NCI-H1417 treated with DMSO at 0.1 percent for 48 hours (cell line): ENCODE measurements at places on chromosomes 6 and 20.

DNA sequence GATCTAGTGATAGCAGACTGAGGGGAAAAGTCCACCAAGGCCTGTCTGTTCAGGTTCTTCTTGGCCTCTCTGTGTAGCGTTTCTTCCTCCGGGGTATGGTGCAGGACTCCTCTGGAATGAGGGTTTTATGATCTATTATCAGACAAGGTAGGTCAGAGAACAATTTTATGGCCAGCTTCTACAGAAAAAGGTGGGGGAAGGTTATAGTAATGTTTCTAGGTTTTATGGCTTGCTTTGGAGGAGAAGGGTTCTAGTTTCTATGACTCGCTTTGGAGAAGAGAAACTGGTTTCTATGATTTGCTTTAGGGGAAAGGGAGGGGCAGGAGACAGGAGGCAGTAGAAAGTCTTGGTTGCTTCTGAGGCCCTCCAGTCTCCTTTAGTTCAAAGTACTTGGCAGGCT lies 144.8 kb upstream of the LAMA2 start:
- no peak for DNase-seq

DNA sequence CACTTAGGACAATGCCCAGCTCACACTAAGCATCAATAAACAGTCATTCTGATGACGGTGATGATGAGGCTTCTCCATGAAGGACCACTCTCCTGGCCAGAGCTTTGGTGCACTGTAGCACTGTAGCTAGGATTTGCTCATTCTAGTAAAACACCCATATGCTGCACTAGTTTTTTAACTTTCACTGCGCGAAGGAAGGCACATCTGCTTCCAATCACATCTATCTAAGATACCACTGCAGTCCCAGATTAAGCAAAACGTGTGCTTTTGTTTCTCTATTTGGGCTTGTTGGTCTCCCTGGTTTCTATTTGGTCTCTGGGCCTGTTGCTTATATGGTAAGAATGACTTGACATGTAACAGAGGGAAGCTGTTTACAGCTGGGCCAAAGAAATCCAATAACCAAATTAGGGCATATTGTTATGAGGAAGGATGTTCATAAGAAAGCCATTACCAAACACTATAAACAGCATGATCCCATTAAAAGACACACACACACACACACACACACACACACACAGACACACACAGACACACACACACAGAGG lies 62.4 kb downstream of the FAM229B start:
- DNase-seq = no peak

GRCh38 chr6:62775427-62776022 lies 435.7 kb upstream of the FKBP1C start:
- DNase-seq = no peak

DNA sequence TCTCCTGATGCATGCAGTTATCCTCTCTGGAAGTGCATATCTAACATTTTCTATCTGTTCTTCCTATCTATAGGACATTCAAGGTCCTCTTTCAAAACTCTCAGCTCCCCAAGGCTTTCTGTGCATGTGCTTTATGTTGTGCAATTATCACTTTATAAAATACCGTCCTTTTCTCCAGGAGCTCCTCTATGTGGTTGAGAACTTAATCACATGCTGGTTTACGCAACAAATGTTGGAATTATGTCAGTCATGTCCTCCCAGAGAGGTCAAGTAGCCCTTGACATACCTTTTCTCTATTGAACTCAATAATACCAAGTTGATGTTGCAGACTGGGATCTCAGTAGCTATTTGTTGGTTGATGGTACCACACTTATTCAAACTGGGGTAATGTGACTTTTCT lies 388.4 kb downstream of the BTBD3 start:
- DNase-seq = no peak

DNA sequence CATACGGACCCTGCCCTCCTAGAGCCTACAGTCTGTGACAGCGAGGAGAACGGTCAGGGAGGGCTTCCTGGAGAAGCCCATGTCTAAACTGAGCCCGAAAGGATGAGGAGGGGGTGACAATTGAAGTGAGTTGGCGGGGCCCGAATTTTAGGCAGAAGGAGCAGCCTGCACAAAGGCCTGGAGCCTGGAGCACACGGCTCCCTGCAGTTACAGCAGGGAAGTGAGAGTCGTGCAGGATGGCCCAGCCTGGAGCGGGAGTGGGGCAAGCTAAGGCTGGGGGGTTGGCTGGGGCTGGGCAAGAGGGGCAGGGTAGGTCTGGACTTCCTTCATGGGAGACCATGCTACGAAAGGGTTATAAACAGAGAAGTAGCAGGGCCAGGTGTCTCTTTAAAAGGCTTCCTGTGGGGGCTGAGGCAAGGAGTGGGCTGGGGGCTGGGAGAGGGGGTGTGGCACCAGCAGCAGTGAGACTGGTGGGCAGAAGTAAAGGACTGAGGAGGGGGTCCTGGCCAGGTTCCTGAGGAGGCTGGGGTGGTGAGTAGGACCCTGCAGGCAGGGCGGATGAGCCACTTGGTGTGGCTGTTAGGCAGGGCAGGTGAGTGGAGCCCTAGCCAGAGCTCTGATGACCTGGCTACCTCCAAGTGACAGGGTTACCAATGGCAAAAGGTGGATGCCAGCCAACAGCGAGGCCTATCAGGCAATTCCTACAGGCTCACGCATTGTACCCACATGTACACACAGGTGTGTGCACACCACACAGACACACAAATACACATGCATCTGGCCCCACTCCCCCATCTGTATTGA lies 119.2 kb downstream of the MRPL14 start:
- DNase-seq = no peak

DNA sequence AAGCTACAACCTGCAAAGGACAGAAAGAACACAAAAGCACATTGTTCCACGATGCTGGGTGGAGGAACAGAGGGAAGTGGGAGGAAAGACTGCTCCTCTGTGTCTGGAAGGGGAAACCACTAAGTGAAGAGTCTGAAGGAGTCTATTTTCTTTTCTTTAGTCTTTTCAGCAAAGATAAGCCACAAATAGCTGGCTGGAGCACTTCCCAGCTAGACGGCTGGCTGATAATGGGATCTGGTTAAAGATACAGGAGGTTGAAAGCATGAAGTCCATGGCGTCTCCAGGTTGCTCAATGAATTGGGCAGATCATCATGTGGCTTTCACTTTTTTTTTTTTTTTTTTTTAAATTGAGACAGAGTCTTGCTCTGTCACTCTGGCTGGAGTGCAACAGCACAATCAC lies 154.0 kb upstream of the KCNG1 start:
- DNase-seq = no peak
